ENCODE measurements at places on chromosomes 13 and 19.

GRCh38 chr19:17751103-17751911, at the start of gene FCHO1:
TSS of gene FCHO1 (plus strand) at chr19:17751477. CDS start at chr19:17755165, 3,688 bp downstream.
- DNase-seq = no peak

DNA sequence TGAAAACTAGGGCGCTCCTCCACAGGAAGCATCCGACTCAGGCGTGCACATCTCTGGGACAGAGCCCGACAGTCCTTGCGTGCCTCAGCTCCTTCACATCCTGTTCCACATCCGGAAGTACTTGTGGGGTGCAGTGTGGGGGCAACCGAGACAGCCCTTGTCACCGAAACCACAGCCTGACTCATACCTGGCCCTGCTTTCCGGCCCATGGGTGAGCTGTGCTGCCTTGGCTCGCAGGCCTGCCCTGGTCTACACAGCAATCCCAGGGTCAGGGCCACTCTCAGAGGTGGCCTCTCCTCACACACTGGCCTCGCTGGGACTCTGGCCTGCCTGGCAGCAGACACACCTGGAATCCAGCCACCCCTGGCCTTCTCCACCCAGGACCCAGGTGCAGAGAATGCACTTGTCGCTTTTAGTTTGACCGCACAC, 100.4 kb downstream of the STK24 start:
- no peak for DNase-seq

- DNase-seq = no peak
Observed at GRCh38 chr19:3536429-3537100, 2.4 kb upstream of the TEKTIP1 start.

GRCh38 chr19:29812080-29812880, 489 bp downstream of the CCNE1 start:
- no peak for DNase-seq

DNA sequence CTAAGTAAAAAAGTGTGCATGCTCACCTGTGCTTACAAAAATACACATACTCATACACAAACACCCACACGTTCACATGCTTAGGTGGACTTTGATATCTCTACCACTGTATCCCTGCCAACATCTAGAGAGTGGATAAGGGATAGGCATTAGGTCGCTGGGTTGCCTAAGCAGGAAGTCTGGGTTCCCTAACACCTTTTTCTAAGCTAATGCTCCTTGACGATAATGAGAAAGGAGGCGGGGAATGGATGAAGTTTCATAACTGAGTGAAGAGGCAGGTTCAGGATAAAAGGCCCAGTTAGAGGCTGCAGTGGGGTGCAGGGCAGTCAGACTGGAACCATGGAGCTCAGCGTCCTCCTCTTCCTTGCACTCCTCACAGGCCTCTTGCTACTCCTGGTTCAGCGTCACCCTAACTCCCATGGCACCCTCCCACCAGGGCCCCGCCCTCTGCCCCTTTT, 41.9 kb upstream of the CYP2A7 start:
- DNase-seq = no peak

Measured in COR-L47 (cell line).